NCI-H446 treated with DMSO at 0.1 percent for 48 hours (cell line): ENCODE measurements at places on chromosomes 11 and 22.
A peak's percentile ranks its signal among the peaks of the same experiment; 100 is the strongest.

DNA sequence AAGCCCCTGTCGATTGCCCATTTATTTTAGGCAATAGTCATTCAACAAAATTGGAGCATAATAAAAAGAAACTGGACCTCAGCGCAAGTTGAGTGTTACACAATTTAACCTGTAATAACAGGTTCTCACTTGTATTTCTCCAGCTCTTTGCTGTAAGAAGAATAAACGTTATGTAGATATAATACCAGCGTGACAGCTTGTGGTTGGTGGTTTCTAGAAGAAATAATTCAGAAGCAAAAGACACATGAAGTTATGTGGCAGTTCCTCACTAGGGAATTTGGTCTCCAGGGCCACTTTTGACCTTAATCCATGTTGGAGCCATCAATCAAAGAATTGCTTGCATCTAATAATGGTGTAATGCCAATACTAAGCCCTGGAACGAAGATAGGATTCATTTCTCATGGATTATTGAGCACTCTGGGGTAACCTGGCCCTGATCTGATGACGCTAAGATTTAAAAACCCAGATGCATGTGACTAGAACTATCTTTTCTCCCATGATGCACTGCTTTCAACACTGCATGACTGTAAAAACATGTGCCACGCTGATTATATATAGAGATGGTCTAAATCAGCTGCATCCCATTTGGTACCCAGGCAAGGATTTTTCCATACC lies 129.7 kb upstream of the LDLRAD3 start:
- DNase-seq, result no peak

GRCh38 chr11:128343870-128344269 lies 243.5 kb downstream of the ETS1 start:
- no peak for DNase-seq

- no peak for DNase-seq
Observed at GRCh38 chr11:28636566-28636965, 528.4 kb downstream of the METTL15 start.

DNA sequence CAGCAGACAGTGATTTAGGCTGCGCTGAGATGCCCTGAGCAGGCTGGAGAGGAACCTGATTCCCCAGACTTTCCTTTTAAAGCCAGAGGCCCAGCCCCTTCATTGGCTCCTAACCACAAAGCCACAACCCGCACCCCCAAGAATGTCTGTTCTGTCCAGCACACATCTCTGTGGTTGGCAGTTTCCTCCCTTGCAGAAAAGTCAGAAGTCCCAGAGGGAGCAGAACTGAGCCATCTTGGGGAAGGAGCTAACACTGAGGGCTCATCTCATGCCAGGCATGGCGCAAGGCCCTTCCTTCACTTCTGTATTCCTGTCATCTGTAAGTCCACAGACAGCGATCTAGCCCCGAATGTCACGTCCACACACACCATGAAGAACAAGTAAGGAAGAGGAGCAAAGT lies 97.1 kb upstream of the SYT13 start:
- no peak for DNase-seq

- no peak for DNase-seq
Observed at GRCh38 chr11:117230286-117230961, 1.4 kb downstream of the PCSK7 start.

- DNase-seq, result no peak
Observed at GRCh38 chr11:72406540-72407527, 27.5 kb downstream of the CLPB start.

DNA sequence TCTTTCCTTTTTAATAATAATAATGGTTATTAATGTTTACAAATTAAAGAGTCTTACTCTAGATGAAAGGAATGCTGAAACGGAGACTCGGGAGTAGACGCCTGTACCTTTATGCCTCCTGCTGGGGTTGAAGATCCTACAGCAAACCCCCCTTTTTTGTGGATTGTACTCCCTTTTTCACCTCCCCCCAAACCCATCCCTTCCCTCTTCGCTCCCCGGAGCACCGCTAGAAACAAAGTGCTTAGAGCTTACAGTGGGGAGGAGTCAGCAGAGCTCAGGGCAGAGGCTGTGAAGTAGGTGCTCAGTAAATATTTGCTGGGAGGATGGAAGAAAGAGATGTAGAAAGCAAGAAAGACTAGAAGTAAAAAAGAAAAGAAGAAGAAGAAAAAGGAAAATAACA lies 169.7 kb downstream of the NXPE2 start:
- no peak for DNase-seq

DNA sequence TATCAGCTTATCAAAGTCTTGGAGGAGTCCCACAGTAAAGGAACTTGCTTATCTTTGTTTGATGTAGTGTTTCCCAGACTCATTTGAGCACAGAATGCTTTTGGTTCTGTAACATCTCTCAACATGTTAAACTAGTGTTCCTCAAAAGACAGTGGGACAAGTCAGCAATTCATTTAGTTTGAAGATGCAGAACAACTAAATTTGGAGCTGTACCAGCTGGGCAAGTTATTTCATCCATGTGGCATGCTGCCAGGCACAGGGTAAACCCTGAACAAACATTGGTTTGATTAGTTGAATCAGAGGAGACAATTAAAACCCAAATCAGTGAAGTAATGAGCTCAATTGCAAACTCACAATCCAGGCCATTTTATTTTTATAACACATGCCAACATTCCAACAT lies 141.2 kb downstream of the CSNK2A3 start:
- DNase-seq, result peak; percentile 80

DNA sequence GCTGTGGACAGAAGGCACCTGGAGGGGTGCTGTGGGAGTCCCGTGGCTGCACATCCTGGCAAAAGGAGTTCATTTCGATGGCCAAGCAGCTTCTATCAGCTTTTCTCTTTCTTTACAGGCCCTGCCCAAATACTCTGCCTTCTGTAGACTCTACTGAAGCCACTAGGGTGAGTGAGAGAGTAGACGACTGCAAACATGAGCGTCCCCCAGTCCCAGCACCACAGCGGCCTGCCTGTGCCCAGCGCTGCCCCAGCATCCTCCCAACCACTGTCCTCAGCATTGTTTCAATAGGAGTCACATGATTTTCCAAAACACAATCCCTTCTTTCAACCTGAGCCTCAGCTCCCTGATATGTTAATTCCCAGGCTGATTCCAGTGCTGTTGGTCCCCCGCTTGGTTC lies 110.0 kb downstream of the KIRREL3 start:
- DNase-seq, result no peak

GRCh38 chr22:40491990-40492631 lies 121.7 kb downstream of the SGSM3 start:
- no peak for DNase-seq

GRCh38 chr22:39617342-39617741 lies 46.8 kb downstream of the CACNA1I start:
- no peak for DNase-seq

- DNase-seq, result no peak
Observed at GRCh38 chr11:68978931-68979594, 1.7 kb downstream of the MRGPRD start.

DNA sequence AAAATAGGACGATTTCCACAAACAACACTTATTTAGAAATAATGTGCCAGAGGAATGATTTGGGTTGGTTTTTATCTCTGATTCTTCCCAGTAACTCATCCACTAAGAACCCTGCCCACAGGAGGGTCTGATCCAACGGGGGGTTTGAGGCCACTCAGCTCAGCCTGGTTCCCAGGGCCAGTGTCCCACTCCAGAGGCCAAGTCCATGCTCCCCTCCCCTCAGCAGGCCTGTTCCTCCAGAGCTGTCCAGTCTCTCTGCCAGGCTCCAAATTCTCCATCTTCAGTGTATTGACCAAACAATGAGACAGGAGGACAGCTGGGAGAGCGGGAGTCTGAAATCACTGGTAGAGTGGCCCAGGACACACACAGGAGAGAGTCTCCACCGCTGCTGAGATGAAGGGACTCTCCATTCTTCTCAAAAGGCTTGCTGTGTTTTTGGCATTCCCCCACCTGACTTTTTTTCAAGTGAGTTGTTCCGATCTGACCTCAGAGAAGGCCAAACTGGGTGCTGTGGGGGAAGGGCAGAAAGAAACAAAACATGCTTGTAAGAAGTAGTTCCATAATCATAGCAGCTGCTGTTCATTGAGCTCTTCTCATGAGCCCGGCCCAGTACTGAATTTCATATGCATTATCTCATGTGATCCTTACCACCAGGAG lies 17.6 kb upstream of the SCN2B start:
- no peak for DNase-seq

DNA sequence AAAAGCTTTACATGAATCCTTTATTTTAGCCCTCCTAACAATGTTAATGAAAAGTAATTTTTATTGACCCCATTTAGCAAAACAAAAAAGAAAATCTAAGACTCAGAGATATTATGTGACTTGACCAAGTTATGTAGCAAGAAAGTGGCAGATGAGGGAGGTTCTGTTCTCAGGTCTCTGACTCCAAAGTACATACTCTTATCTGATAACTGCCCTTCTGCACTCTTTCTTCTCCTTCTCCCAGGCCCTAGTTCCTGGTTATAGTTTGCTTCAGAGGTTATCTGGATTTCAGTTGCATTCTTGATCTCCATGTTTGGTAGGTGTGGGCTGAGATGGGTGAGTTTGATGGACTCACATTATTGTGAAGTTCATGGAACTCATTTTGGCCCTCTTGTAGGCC lies 4.5 kb downstream of the OR9Q2 start:
- no peak for DNase-seq

GRCh38 chr11:61152816-61153592 lies 8.2 kb downstream of the VPS37C start:
- DNase-seq, result no peak

GRCh38 chr22:50415426-50415825 lies 59.4 kb downstream of the SBF1 start:
- DNase-seq, result no peak

- peak; percentile 79 for DNase-seq
Observed at GRCh38 chr11:82864268-82864667, 36.0 kb downstream of the PRCP start.

DNA sequence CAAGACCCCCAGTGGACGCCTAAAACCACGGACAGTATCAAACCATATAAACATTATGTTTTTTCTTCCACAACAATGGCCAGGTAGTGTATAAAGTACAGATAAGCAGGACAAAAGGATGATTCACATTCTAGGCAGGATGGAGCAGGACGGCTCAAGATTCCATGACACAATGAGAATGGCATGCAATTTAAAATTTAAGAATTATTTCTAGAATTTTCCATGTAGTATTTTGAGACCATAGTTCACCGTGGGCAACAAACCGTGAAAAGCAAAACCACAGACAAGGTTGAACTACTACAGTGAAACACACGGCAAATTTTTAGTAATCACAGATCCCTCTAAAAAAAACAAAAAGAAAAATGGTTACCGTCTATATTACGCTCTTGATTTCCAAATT lies 7.5 kb downstream of the NARS2 start:
- DNase-seq, result no peak
